ENCODE measurements at places on chromosomes 16 and 17.

GRCh38 chr16:86016201-86016965, 117.4 kb downstream of the IRF8 start:
- peak; percentile 82 for DNase-seq

DNA sequence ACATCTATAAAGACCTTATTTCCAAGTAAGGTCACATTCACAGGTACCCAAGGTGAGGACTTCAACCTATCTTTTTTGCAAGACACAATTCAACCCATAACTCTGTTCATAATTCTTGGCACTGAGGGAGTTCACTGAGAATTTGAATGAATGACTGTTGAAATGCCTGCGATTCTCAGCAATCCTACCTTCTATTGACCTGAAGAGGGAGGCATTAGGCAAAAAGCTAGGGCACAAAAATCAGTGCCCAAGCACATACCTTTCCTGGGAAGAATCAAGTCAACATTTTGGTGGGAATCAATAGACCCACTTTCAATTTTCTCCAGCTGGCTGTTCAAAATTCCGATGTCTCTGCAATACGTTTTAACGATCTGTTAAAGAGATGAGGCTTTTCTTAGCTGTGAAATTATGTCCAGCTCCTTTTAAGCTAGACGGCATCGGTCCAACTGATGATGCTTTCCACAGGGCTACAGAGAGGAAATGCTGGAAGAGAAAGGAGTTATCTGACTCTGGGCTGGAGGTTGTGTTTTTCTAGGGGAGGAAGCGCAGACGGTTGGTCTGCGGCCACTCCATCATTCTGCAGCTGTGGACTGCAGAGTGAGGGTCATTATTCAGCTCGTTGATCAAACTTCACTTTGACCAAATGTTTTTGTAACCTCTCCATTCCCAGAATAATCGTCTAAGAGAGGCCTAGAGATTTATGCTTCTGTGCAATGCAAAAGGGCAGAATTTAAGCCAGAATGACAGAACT, 25.2 kb downstream of the BCO1 start:
- DNase-seq: no peak

DNA sequence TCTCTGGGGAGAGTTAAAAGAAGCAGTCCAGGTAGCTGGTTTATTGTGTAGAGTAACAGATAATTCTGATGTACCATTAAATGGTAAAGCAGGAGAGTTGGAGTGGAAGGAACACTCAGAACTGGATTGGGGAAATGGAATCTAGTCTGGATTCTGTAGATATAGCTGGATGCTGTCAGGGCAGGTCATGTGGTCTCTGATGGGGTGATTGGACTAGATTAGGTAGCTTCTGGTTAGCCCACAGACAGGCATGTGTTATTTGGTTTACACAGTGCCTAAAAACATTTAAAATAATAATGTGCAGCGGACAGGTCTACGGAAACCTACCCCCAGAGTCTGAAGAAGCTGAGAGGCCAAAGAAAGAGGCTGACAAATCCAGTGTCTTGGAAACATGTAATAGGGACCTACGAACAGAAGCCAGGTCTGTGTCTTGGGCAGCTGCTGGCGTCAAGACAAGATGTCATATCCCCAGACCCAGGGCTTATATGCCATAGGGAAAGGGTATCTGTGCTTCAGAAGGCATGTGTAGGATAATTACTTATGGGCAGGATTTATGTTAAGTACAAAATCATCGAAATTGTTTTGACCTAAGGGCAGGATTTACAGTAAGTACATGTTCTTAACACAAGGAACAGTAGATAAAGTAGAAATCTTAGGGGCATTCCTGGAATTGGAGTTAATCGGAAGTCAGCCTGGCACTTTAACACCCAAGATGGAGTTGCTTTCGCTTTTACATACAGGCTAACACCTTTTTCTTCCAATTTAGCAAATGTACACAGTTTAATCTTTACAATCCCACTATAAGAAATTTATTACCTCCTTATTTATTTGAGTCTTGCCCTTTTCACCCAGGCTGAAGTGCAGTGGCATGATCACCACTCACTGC, 12.4 kb downstream of the LUC7L3 start:
- DNase-seq: peak; percentile 25

- peak; percentile 57 for DNase-seq
These were observed 170.1 kb upstream of the CDH13 start for GRCh38 chr16:82456683-82457082.

- no peak for DNase-seq
These were observed 512.4 kb downstream of the CDH13 start for GRCh38 chr16:83138976-83139690.

GRCh38 chr17:73394512-73395450, 83.0 kb upstream of the CDC42EP4 start:
- no peak for DNase-seq

GRCh38 chr16:2229091-2229490, 5.7 kb downstream of the E4F1 start:
- no peak for DNase-seq

- DNase-seq: peak; percentile 98
These were observed 468 bp downstream of the IL4R start for GRCh38 chr16:27314161-27314723.
